Brain pericyte (primary cell): ENCODE measurements at places on chromosomes 1 and 21.

DNA sequence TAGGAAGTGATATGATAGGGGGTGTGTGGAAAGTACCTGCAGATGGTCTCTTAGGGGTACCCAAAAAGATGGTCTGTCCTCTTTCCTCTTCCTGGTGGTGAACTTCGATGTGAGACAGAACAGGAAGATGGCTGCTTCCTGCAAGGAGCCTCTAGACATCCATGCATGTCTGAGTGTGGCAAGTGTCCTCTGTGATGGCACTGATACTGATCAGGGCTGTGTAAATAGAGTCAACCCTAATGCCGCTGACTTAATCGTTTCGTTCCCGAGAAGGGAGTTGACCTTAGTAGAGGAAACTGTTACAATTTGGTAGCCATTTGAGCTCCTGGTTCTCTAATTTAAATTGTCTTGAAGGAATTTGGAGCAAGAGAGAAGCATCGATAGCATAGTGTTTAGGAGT is 168.6 kb downstream of the VPS13D start:
- DNase-seq = no peak

- DNase-seq = no peak
Measured at GRCh38 chr1:58779801-58780382, 4.0 kb downstream of the JUN start.

DNA sequence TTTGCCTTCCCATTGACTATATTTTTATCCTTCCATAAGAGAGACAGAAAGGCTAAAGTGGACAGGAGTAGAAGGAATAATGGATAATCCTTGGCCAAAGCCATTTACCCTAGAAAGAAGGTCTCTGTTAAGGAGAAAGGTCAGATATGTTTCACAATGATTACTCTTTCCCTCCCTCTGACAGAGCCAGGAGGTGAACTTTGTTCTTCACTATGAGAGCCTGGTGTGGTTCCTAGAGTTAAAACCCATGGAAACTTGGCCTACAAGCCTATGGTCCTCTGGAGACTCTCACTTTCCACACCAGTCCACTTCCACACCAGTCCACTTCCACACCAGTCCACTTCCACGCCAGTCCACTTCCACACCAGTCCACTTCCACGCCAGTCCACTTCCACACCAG is 479.9 kb upstream of the ZP4 start:
- DNase-seq = no peak

DNA sequence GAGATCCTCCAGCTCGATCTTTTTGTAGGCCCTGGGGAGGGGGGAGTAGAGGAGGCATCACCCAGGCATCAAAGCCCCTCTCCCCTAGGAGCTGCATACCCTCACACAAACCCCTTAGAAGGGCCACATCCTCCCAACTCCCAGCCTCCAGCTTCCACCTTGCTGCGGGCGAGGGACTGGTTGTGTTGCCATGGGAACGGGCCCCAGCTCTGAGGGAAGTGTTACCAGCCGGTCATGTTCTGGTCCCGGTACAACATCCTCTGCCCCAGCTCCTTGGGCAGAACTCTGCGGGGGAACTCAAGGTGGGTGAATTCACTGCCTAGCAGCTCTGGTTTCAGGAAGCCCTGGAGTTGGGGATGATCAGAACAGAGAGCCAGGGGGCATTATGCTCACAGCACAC is 4.1 kb downstream of the PPM1J start:
- no peak for DNase-seq

GRCh38 chr21:38538353-38538752 is 40.1 kb upstream of the ERG start:
- DNase-seq = no peak

DNA sequence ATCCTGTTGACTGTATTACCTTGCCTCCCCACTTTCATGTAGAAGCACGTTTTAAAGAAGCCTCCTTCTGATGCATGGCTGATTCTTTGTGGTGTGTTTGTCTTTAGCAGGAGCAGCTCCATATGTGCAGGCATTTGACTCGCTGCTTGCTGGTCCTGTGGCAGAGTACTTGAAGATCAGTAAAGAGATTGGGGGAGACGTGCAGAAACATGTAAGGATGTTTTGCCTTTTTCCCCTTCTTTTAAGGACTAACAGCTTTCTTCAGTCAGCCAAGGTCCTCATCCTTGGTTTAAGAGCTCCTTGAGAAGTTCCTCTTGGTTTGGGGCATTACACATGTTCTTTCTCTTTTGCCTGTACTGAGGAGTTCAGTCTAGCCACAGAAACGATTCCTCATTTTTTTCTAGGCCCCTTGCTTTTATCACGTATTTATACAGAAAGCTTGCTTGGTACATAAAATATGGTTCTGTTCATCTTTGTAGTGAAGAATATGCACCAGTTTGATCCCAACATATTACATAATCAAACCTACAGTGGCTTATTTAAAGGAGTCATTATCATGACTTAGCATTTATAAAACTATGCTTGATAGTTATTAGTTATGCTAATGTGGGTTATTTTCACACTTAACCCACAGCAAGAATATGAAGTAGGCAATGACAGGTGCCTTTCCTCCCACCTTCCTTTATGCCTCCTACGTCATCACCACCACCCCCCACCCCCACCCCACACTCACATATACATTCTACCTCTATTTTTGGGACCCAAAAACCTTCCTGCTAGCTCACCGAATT is 19.6 kb downstream of the CAP1 start:
- no peak for DNase-seq

DNA sequence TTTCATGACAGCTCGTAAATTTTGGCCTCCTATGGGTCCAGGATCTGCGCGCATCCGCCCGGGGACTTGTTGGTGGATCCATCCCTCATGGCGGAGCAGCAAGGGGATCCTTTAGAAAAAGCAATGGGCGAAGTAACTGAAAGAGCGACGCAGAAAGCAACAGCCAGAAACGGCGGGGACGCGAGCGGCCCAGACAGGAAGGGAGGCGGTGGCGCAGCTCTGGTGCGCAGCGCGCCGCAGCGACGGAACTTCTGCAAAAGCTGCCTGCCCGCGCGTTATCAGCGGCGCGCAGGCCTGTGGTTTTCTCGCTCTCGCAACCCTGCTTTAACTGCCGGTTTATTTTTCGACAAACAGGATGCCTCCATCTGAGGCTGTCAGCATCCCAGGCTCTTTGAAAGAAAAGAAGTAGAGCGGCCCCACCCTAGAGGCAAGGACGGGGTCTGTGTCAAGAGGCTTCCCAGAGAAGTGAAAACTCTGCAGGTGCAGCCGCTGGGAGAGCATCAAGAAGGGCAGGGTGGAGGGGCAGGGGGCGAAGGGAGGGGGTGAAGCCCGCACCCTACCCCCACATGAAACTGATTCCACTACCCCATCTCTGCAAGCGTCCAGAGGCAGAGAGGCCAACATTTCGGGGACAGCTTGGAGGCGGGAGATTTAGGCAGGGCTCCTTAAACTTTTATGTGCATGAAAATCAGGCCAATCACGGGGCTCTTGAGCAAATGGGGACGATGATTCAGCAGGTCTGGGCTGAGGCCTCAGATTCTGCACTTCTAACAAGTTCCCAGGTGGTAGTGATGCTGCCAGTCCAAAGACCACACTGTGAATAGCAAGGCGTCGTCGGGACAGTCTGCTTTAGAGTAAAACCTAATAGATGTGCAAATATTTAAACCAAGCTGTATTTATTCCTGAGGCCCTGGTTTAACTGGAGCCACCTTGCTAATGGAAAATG is 22.2 kb downstream of the RUNX1 start:
- no peak for DNase-seq

DNA sequence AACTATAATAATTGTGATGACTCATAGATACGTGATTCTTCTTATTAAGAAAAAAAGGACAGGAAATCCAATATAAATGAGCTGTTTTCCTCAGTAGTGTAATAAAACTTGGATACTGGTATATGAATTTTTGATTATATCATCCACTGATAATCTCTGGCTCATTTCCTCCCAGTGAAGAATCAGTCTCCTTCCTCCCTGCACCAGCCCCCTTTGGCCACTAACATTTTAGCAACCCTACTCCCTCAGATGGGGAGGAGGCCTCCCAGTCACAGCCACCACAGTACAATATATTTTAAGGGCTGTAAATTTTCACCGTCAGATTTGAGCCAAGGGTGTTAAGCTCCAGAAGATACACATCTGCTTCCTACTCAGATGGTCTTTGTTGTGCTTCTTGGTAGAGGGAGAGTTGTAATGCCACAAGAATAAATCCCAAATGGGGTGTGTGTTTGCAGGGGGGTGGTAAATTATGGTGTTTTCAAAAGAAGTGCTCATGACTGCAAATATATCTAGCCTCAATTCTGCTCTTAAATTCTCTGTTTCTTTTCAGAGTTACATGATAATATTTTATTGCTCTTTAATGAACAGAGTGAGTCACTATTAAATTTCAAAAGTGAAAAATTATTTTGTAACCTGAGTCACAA is 153.5 kb downstream of the HLX start:
- DNase-seq = no peak

- no peak for DNase-seq
Measured at GRCh38 chr21:29349702-29350101, 51.0 kb downstream of the BACH1 start.

- no peak for DNase-seq
Measured at GRCh38 chr1:17893891-17894631, 138.9 kb downstream of the ACTL8 start.

- no peak for DNase-seq
Measured at GRCh38 chr1:217135569-217135915, 412.3 kb upstream of the ESRRG start.

- no peak for DNase-seq
Measured at GRCh38 chr1:96880626-96881025, 159.0 kb downstream of the PTBP2 start.

GRCh38 chr1:25009671-25010262 is 79.7 kb upstream of the RUNX3 start:
- DNase-seq = no peak

DNA sequence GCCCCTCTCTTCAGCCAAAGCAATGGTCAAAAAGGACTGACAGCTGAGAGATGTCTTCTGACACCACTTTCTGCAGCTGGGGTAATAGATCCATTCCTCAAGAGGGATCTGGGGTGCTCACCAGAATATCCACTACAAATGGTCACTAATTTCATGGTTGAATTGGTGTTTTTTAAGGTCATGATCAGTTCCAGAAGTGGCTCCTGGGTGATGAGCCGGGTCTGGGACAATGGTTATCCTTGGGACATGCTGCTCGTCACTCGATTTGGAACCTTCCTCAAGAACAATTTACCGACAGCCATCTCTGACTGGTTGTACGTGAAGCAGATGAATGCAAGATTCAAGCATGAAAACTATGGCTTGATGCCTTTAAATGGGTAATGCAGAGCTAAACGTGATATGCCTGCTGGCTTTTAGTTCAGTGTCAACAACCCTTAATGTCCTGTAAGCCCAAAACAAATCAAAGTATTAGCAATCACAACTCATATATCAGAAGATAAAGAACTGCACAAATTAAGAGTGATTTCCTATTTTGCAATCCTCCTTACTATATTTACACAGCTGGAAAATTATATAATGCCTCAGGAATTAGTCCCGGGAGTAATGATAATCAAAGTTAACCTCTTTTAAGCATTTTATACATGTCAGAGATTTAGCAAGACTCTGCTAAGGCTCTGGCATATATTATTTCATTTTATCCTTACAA is 20.1 kb downstream of the FMO3 start:
- no peak for DNase-seq

GRCh38 chr1:174666248-174666647 is 218.5 kb downstream of the GPR52 start:
- DNase-seq = no peak

DNA sequence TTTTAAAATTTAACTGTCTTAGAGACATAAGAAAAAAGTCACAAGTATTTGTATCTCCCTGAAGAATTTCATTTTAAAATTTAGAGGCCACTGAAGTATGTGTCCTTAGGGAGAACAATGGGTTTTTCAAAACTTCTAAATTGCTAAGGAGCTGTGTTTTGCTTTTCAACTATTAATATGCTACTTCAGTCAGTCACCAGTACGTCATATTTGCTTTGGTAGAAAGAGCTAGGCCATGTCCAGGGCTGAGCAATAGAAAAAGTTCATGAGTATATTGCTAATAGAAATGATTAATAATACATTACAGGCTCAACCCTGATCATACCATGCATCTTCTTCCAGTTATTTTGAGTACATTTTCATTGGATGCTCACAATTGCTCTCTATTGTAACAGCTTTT is 1.7 kb upstream of the SGIP1 start:
- no peak for DNase-seq

GRCh38 chr1:24049733-24050132 is 62.2 kb downstream of the MYOM3 start:
- no peak for DNase-seq

- DNase-seq = no peak
Measured at GRCh38 chr1:226778657-226779058, 39.6 kb upstream of the ITPKB start.

DNA sequence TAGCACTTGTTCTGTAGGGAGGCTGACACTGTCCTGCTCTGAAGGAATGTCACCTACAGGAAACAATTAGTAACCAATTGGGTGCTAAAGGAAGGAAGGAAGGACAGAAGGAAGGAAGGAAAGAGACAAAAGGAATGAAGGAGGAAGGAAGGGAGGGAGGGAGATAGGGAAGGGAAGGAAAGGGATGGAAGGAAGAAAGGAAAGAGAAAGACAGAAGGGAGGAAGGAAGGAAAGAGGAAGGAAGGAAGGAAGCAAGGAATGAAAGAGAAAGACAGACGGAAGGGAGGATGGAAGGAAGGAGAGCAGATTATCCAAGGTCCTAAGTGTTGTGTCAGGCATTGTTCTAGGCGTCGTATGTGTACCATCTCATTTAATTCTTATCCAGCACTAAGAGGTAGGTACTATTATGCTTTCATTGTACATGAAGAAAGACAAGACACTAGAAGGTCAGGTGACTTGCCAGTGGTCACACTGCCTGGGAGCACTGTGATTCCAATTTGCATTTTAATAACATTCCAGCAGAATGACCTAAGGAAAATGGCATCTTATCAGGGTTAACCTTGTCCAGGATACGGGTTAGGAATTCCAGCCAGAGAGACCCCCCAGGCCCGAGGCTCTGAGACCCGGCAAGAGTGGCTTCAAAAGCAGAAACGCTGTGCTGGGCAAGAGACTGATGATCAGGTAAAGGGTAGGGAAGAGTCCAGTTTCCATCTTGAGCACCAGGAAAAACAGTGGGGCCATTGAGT is 29.6 kb downstream of the CLIC6 start:
- DNase-seq = no peak

DNA sequence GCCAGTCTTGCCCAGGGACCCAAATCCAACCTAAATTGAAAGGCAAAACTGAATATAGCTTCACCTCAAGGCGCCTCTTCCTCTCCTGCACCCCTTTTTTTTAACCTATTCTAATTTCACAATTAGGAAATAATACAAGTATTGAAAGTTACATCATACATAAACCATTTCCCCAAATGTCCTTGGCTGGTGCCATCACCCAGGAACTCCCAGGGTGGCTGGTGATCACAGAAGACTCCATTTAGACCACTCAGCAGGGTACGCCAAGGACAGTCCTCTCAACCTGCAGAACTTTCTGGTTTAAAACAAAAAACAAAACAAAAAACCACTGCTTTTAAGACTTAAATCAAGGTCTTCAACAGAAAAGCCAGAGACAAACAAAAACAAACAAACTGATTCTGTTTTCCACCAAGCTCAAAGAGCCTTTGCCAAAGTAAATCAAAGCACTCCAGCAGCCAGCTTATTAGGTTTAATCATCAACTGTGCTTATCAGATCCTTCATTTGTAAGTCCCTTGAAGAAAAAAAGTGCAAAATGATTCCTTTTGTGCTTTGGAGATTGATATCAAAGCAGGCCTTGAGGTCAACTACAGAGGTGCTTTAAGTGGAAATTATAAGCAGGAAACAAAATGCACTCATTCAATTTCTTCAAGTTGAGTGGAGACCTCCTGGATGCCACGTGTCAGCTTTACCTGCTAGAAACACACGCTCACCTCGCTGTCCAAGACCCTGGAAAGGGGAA is 113.0 kb downstream of the ETS2 start:
- DNase-seq = no peak

GRCh38 chr1:190453550-190453949 is 24.1 kb downstream of the BRINP3 start:
- DNase-seq = no peak
